CMK (cell line): ENCODE measurements at places on chromosomes 2 and 18.

GRCh38 chr2:25078170-25079049 is 36.5 kb downstream of the EFR3B start:
- no peak for DNase-seq

- no peak for DNase-seq
Measured at GRCh38 chr2:43832457-43832856, 6.2 kb downstream of the ABCG5 start.

DNA sequence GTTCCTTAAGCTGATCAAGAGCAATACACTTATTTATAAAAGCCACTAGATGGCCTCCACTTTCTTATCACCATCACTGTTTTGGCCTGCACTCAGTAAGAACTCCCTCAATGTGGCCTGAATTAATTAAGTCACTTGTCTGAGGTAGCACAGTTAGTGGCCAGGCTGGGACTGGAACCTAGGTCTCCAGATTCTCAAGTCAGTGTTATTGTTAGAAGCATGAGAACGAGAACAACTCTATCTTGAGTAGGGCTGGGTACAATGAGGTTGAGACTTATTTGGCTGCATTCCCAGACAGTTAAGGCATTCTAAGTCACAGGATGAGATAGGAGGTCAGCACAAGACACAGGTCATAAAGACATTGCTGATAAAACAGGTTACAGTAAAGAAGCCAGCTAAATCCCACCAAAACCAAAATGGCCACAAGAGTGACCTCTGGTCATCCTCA is 115.8 kb downstream of the SS18 start:
- DNase-seq, result no peak

DNA sequence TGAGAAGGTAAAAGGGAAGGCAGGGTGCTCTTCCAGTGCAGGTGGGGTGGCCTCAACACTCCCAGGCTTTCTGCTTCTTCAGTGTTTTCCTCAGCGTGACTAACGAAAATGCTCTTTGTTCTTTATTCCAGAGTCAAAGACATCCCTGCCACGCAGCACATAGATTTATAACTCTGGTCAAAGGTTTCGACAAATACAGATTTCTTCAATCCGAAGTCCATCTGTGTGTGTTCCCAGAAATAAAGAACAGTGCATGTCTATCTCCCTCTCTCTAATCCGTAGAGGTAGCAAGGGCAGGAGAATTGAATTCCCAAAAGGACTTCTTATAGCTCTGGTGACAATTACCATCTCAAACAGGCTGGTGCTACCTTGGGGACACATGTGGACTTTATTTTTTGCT is 26.4 kb upstream of the TDRD15 start:
- no peak for DNase-seq

GRCh38 chr2:38572167-38572566 is 30.6 kb downstream of the HNRNPLL start:
- no peak for DNase-seq
